ENCODE measurements at places on chromosomes 1 and 21.

GRCh38 chr1:91605566-91605965 lies 104.9 kb downstream of the CDC7 start:
- DNase-seq = no peak

DNA sequence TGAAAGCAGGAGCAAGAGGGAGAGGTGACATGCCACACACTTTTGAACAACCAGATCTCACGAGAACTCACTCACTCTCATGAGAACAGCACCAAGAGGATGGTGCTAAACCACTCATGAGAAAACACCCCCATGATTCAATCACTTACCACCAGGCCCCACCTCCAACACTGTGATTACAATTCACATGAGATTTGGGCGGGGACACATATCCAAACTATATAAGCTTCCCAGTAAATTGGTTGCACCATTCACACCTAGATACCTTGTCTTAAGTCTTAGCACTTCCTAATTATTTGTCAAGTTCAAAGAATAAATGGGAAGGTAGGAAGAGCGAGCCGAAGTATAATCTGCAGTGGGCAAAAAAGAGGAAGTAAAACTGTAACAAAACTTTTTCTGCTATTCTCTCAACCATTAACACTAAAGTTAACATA lies 34.3 kb downstream of the AMY1C start:
- no peak for DNase-seq

- DNase-seq = no peak
Observed at GRCh38 chr21:46078978-46079351, 18.9 kb upstream of the COL6A2 start.

- no peak for DNase-seq
Observed at GRCh38 chr1:222370081-222370912, 177.6 kb downstream of the HHIPL2 start.

GRCh38 chr1:11301601-11302000 lies 28.6 kb downstream of the UBIAD1 start:
- no peak for DNase-seq

GRCh38 chr1:90726425-90726985 lies 9.4 kb upstream of the BARHL2 start:
- DNase-seq = no peak

DNA sequence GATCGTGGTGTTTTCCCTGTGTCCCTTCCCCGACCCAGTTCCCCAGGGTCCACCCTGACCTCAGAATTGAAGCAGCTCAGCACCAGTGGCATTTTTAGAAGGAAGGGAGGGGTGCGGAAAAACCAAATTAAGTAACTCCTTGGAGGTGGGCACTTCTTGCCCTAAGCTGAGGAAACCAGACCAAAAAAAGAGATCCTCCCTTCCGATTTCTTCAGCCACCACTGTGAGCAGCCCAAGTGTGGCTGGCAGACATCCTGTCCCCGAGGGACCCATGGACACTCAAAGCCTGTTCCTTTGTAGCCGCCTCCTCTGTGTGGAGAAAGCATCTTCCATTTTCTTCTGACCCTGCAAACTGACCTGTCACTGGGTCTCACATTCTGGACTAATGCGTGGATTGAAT lies 31.3 kb downstream of the KIRREL1 start:
- no peak for DNase-seq

GRCh38 chr1:114009393-114009792 lies 30.1 kb downstream of the OLFML3 start:
- DNase-seq = no peak

DNA sequence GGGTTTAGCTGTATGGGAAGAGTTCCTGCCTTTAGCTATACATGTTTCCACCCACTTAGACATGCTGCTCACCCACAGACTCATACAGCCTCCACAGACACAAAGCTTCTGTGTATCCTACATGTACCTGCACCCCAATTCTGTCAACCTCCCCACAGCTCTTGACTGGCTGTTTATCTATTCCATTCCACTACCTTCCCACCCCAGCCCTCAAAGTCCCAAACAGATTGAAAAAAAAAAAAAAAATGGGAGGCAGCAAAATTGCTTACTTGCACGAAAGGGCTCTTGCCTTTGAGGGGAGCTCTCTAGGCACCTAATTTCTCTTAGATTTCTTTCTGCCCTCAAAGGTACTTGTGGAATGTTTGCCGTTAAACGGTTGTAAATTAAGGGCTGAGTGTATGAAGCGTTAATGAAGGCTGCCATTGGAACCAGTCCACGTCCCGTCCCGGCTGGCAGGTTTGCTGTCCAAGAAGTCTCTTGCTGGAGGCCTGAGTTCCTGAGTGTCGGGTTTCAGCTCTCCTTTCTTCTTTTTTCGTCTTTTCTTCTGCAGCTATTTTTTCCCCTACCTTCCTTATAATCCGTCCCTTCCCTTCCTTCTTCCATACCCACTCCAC lies 43.6 kb downstream of the PBX1 start:
- no peak for DNase-seq

- no peak for DNase-seq
Observed at GRCh38 chr1:19010503-19010902, 54.0 kb upstream of the IFFO2 start.

GRCh38 chr1:11194407-11195176 lies 5.4 kb downstream of the ANGPTL7 start:
- DNase-seq = no peak

- no peak for DNase-seq
Observed at GRCh38 chr1:184052194-184052559, 647 bp downstream of the TSEN15 start.

DNA sequence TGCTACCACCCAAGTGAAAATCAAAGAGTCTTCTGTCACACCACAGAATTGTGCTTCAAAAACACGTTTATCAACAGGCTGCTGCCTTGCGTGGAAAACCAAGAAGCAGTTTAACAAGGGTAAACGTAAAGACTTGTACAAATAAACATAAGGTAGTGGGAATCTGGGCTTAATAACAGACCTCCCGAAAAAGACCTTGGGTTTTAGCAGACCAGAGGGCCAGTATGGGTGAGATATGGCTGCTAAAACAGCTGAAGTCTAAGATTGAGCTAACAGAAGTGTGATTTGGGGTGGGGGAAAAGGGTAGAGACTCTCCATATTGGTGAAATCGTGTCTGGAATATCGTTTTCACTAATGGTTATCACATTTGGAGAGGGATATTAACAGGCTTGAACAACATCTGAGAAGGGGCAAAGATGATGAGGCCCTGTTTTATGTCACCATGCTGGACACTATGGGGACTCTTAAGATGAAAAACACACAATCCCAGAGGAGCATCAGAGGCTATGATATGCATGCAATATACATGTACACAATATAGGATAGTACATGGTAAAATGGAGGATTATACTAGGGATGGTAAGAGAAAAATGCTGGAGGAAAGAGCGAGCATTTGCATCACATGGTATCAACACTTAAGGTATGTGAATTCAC lies 1.4 kb downstream of the MOV10 start:
- DNase-seq = no peak
